NCI-H524 (cell line): ENCODE measurements at places on chromosomes 5 and 9.
A peak's percentile ranks its signal among the peaks of the same experiment; 100 is the strongest.

DNA sequence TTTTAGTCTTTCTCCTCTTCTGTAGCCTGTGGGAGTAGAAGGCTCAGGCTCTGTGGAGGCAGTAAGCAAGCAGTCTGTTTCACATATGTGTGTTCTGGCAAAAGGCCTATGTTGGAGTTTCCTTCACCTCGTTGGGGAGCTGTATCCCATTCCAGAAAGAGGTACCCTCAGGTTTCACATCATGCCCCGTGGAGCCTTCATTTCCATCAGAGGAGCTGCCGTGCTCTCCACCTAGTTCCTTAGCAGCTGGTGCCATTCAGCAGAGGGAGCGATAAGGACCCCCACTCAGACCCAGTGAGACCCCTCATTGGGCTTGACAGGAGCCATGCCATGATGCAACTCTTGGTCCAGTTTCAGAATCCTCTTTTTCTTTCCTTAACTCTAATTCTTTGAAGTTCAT is 50.6 kb upstream of the ANGPTL2 start:
- DNase-seq = no peak

GRCh38 chr5:125410537-125411070 is 664.2 kb upstream of the ZNF608 start:
- DNase-seq = no peak

DNA sequence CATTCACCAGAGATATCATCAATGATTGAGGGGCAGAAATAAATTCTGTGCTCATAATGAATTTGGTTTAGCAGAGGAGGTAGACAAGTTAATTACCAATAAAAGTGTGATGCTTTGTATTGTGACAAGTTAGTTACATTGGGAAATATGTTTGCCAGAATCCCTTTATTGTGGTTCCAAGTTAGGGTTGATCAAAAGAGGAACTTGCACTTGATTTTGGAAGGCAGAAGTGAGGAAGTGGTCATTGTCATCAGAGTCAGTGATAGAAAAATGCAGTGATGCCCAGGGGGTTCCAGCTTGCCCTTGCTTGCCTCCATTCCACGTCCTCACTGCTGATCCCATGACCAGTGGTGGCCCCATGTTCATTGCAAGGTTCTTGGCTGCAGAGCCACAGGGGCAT is 69.7 kb downstream of the SVEP1 start:
- DNase-seq = no peak

DNA sequence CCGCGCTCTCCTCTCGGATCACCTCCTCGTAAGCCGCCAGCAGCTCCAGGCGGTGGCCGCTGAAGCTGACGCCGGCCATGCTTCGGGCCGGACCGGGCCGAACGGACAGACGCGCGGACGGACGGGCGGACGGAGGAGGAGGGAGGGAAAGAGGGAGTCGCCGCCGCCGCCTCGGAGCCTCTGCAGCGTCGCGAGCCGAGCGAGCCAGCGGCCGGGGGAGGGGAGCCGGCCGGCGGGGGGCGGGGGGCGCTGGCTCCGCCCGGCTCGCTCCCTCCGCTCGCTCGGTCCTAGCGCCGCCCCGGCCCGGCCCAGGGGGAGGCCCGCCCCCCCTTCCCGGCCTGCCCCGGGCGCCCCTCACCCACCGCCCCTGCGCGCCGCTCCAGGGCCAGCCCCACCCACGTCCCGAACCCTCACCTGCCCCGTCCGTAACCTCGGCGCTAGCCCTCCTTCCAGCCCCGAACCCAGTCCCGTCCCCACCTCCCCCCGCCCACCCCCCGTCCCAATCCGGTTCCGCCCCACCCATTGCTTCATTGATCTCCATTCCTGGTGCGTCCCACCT is at the start of gene DBN1:
Gene DBN1, minus strand, starts transcription at position 192 of the 559 bp plus-strand sequence. Its CDS starts 113 bp downstream, at position 79.
- DNase-seq = no peak

DNA sequence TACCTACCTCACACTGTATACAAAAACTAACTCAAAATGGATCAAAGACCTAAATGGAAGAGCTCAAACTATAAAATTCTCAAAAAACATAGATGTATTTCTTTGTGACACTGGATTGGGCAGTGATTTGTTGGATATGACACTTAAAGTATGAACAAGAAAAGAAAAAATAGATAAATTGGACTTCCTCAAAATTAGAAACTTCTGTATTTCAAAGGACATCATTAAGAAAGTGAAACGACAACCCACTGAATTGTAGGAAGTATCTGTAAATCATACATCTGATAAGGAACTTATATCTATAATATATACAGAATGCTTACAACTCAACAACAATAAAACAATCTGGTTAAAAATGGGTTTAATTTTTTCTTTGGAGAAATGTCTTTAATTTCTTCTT is 96.7 kb downstream of the NRG2 start:
- no peak for DNase-seq

- DNase-seq = no peak
These were observed 33.9 kb upstream of the ALDH1B1 start for GRCh38 chr9:38358390-38359296.

GRCh38 chr5:176631383-176632200 is 1.1 kb downstream of the EIF4E1B start:
- DNase-seq = no peak

DNA sequence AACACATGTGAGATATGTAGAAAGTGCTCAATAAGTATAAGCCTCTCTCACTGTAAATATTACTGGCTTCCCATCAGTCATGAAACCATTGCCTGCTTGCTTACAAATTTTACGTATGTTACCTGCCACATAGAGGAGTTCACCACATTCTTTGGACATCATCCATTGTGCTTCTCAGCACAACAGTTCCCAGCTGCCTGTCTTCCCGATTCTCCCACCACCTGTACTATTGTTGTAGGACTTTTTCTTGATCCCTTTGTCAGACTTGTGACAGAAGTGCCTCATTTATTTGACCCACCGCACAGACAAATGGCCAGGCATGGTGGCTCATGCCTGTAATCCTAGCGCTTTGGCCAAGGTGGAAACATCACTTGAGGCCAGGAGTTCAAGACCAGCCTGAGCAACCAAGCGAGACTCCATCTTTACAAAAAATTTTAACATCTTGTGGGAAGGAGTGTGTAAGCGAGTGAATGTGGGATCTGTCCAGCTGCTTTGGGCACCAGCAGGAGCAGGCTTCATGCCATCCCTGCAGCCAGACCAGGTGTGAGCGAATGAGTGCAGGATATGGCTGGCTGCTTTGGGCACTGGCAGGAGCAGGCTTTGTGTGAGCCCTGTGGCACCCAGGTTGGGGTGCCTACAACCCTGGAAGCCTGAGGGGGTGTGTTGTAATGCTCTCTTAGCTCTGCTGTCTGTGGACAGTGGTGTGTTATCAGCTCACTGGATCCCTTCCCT is 139.9 kb upstream of the ELL2 start:
- DNase-seq = no peak

GRCh38 chr9:77424993-77425392 is 223.1 kb downstream of the GNA14 start:
- DNase-seq = no peak

DNA sequence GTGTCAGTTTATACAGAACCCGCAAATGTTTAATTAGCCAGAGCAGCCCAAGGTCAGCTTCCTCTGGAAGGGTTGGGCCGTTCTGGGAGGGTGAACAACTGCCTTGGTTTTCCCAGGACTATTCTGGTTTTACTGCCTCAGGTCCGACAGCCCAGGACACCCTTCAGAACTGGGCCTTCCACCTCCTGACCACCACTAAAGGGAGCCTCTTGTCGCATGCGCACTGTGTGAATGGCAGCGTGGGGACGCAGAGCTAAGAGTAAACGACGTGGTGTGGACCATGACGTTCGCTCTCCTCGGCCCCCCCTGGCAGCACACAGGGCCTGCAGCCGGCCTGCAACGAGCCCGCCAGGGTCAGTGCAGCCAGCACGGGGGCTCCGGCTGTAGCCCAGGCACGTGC is 214.9 kb downstream of the FANCC start:
- no peak for DNase-seq

DNA sequence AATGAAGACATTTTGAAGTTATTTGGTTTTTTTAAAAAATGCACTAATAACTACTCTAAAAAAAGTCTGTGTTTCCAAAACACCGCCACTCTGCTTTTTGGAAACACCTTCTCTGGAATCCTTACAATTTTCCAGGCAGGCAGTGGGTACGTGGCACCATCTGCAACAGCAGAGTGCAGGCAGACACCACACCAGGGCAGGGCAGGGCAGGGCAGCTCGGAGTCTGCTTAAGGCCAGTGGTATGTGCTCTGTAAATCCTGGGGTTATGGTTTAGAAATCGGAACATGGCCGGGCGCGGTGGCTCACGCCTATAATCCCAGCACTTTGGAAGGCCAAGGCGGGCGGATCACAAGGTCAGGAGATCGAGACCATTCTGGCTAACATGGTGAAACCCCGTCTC is 97.6 kb downstream of the TLE1 start:
- no peak for DNase-seq

DNA sequence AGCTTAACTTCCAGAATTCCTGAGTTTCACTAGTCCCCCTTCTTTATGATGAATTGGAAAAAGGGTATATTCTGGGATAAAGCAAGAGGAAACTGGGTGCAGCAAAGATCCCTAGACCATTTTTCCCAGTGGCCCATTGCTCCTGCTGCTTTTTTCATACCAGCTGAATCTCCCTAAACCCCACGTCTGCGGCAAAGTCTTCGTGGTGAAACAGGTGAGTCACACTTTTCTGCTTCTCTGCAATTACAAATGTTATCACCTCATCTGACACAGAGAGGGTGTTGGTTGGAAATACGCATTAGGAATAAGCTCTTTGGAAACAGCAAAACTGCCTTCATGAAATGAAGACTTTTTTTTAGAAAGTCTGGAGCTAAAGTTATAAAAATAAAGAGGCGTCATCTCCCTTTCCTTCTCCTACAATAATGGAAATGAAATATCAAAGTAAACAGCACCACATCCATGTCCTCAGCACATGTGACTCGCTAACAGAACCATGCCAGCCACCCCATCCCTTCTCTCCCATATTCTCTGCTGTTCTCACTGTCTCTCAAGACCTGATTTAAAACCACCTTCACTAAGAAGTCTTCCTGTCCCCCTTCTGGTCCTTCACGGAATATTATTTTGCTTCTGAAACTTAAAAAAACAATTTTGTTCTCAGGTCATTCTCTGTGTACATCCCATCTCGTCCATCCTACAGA is 39.5 kb upstream of the GLRX start:
- DNase-seq = no peak

DNA sequence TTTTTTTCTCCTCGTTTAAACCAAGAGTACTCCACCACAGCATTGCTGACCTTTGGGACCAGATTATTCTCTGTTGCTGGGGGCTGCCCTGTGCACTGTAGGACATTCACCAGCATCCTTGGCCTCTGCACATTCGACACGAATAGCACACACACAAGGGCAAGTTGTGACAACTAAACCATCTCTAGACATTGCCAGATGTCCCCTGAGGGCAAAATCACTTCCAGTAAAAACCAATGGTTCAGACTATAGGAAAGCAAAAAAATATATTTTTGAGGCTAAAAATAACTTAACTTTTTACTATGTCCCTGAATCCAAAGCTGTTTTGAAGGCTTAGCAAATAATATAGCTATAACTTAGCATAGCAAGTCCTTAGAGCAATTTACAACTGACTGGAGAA is 65.9 kb downstream of the SEMA5A start:
- DNase-seq = no peak

GRCh38 chr5:111685969-111686368 is 71.0 kb downstream of the NREP start:
- DNase-seq = peak; percentile 74

GRCh38 chr5:101534491-101535110 is 631.5 kb upstream of the ST8SIA4 start:
- no peak for DNase-seq

DNA sequence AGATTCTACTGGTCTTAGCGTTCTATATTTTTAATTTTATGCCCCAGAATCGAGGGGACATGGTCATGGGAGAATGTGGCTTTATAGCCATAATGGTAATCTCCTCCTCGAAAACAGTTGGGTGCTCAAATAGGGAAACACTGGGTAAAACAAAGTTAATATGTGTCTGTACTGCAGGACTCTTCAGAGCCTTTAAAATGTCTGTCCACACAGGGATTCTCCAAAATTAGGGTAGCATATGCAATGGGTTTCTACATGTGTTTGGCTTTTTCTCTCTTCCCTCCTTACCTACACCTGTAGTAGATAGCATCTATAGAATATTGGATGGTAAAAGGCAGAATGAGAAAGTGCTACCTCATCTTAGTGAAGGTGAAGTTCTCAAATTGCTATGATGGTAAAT is 130.0 kb upstream of the NR3C1 start:
- no peak for DNase-seq

- DNase-seq = no peak
These were observed 8.3 kb downstream of the C9orf57 start for GRCh38 chr9:72052122-72052521.
